ENCODE measurements at places on chromosomes 12 and 14.

DNA sequence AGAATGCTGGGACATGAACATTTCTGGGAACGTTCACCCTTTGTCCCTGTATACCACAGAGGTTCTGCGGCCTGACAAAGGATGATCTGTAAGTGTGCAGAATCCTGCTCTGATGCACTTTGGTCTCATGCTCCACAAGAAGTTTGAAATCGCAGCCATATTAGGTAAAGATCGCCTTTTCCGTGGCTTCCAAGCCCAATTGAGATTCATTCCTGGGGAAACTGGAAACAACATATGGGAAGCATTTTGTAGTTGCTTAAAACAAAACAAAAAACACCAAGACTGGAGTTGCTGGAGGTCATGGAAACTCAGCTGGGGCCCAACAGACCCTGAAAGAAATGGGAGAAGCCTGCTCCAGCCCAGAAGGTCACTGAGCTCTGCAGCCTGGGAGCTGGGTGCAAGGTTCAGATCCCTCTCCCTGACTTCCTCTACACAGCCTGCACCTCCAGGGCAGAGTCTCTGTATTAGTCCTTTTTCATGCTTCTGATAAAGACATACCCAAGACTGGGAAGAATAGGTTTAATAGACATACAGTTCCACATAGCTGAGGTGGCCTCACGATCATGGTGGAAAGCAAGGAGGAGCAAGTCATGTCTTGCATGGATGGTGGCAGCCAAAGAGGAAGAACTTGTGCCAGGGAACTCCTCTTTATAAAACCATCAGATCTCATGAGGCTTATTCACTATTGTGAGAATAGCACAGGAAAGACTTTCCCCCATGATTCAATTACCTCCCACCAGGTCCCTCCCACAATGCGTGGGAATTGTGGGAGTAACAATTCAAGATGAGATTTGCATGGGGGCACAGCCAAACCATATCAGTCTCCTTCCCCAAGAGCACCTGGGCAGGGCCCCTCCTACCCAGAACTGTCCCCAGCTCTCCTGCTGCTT is 60.8 kb upstream of the CHGA start:
- DNase-seq = no peak

DNA sequence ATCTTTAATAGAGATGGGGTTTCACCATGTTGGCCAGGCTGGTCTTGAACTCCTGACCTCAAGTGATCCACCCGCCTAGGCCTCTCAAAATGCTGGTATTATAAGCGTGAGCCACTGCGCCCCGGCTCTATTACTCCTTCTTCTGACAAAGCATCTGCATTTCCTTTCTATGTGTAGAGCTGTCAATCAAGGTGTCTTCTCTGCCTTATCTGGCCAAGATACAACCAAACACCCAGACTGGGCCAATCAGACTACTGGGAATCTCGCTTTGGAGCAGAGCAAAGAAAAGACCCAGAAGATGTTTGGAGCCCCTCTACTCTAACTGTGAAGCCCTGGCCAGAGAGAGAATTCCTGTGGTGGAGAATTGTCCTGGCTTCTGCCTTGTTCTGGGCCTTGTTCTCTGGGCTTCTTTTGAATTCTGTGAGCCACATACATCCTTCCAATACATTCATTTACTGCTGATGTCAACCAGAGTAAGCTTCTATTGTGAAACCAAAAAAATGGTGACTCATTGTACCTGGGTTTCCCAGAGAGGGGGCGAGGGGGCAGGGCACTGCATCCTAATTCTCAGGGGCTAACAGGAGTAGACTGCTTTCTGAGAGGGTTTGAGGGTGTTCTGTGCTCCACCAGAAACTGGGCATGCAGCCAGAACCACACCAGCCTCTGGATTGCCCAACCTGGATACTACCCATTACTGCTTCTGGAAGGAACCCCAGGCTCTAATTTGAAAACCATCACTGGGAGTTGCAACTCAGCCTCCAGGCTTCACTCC is 18.8 kb upstream of the FLVCR2 start:
- no peak for DNase-seq

DNA sequence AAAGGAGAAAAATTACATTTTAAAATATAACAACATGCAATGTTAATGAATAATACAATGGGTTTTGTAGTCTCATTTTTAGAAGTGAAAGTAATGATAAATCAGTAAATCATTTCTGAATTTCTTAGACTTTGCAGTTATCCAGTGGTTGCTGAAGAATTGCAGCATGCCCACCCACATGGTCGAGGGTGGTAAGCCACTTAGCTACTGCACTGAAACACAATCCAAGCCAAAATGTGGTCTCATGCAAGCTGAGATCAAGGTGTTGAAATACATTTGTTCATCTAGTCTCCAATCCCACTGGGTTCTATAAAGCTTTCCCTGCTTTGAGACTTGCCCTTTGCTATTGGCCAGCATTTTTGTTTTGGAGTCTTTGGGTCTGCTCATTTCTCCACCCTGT is 247.9 kb downstream of the NELL2 start:
- no peak for DNase-seq

- no peak for DNase-seq
Observed at GRCh38 chr12:39123580-39124253, 218.3 kb upstream of the CPNE8 start.

DNA sequence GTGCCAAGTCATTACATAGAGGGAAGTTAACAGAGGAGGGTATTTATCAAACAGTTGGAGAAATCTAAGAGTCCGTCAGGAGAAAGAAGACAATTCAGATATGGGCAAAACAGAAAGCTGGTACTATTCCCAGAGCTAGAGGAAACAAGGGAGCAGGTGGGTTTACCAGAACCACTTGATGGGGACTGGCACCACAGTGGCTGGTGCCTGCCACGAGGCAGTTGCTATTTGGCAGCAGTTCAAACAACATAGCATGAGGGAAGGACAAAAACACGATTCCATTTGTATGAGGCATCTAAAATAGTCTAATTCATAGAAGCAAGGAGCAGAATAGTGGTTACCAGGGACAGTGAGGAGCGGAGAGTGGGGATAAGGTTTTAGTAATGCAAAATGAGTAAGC is 24.6 kb upstream of the KLRD1 start:
- DNase-seq = no peak
